Right hindlimb (tissue), 1 donor: ENCODE measurements at places on chromosomes 3 and 15.

DNA sequence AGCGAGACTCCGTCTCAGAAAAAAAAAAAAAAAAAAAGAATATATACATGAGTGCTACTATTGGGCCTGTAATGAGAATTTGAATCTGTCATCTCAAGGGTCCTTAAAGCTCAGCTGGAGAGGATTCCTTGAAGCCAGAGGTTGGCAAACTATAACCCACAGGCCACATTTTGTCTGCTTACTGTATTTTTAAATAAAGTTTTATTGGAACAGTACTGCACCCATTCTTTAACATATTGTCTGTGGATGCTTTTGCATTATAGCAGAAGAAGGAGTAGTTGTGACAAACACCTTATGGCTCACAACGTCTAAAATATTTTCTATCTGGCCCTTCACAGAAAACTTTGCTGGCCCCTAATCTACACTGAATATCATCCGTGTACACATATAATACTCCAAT is 60.7 kb downstream of the SGO1 start:
- no peak for DNase-seq

GRCh38 chr15:77630956-77631744 is 1.6 kb downstream of the LINGO1 start:
- no peak for DNase-seq

DNA sequence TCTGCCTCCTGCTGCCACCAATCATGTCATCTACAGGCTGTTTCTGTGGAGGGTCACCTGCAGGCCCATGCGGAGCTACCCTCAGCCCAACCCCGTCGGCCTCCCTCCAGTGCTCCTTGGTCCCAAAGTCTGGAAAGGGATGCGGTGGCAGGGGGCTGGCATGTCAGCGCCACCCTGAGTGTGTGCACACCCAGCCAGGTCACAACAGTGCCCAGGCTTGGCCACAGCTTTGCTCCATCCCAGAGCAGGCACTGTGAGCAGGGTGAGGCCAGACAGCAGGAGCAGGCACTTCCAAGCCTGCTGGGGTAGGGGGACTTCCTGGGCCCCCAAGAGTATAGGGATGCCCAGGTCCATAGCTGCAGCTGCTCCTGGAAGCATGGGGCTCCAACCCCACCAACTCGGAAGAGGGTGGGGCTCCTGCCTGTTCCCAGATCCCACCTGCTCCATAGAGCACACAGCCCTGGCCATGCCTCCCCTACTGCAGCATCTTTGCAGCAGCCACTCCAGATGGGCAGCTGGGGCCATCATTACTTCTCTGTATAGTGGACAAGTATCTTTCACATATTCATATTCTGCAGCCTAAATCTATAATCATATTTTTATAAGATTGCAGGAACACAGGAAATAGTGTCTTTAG is 109.3 kb downstream of the CBLB start:
- no peak for DNase-seq

- no peak for DNase-seq
Measured at GRCh38 chr3:54873059-54874010, 54.5 kb downstream of the LRTM1 start.

GRCh38 chr3:31284776-31285175 is 247.9 kb upstream of the STT3B start:
- no peak for DNase-seq

DNA sequence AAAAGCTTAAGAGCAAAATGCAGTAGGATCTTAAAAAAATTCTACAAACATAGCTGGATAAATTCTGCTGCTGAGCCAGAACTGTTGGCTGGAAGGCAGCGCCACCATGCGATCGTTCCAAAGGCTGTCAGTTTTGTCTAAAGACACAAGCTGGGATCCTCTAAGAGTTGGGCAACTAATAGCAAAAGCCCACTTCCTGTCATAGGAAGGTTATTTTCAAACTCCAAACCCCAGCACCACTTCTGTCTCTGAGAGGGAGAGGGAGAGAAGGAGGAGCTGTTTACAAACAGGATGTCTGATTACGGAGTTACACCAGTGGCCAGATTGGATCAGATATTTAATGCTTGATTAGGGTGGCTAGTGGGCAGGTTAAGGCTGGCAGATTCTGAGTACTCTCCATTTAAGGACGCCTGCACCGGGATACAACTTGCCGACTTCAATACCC is 44.0 kb downstream of the EIF4E3 start:
- DNase-seq: peak; percentile 68

GRCh38 chr15:69415381-69415780 is 1.2 kb downstream of the KIF23 start:
- no peak for DNase-seq

DNA sequence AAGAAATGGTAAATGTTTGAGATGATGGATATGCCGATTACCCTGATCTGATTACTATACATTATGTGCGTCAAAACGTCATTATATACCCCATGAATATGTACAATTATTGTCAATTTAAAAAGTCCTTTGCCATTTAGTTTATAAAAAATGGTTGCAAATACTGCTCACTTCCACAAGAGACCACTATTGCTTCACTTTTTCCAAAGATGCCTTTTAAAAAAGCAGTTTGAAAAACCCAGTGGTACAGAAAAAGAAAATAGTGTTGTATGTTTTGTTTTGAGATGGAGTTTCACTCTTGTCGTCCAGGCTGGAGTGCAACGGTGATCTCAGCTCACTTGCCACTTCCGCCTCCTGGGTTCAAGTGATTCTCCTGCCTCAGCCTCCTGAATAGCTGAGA is 39.3 kb downstream of the EDEM1 start:
- no peak for DNase-seq

DNA sequence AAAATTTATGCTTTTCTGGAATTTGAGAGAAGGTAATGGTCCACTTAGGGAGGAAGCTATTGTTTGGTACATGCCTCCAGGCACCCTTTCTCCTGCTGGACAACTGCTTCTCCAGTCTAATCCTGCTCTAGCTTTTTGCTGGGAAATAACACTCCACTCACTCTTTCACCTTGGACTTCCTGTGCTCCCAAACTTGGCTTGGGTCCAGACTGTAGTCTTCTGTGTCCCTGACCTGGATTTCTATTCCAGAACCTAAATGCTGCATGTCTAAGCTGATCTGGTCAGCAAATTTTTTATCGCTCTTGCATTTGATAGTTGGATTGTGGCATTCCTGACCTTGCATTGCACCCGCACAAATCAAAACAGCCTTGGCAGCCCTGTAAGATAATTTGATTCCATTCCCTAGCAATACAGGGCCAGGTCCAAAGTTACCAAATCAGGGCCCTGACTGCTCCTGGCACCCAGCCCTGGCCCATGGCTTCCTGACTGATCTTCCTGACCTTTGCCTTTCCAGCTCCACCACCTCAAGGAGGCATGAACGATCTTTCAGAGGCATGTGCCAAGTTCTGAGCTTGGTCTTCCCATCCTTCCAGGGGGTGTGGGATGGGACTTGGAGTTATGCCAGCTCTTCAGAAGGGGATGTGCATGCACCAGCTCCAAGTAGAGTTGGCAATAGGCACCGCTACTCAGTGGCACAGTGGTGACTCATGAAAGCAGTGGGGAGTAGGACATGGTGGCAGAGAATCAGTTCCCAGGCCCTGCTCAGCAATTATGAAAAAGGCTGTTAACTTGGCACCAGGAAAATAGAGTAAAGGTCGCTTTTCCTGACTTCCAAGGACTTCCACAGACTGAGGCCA is 43.9 kb upstream of the GOLGA8J start:
- no peak for DNase-seq

DNA sequence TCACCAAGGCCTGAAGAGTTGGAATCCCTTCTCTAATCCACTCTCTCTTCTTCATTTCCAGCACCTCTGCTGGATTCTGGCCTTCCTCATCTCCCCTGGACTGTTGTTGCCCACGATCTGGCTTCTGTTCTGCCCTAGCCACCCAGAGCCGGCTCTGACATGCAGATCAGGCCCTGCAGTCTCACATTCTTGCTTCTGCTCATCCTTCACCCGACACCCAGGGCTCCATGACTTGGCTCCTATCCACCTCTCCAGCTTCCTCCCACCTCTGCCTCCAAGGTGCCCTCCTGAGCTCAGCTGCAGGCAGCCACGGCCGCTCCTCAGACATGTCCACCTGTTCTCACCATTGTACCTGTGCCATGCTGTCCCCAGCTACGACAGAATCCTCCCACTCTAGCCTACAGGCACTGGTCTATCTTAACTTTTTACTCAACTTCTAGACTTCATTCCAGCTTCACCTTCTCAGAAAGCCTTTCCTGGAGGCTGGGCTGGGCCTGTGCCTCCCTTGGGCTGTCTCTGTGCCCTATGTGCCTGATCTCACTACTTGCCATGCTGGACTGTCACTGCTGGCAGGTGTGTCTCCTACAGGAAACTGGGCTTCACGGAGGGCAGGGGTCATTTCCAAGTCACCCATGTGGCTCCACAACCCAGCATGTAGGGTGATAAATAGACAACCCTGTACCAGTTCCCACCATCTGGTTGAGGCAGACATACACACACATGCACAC is 16.0 kb upstream of the TBC1D21 start:
- DNase-seq: no peak

DNA sequence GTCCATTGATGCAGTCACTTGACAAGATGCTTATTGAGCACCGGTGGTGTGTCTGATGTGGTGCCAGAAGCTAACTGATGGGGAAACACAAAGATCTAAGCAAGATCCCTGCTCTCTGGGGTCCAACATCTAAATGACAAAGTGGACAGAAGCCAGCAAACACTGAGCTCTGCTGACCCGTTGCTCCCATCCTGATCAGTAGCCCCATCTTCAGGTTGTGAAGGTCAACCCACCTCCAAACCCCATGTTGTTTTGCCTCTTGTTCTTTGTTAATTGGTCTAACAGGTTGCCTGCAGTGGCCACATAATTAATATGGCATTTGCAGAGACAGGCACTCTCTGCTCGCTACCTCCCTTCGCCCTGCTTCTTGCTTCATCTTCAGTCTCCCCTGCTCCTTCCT is 21.5 kb upstream of the GLCE start:
- no peak for DNase-seq

DNA sequence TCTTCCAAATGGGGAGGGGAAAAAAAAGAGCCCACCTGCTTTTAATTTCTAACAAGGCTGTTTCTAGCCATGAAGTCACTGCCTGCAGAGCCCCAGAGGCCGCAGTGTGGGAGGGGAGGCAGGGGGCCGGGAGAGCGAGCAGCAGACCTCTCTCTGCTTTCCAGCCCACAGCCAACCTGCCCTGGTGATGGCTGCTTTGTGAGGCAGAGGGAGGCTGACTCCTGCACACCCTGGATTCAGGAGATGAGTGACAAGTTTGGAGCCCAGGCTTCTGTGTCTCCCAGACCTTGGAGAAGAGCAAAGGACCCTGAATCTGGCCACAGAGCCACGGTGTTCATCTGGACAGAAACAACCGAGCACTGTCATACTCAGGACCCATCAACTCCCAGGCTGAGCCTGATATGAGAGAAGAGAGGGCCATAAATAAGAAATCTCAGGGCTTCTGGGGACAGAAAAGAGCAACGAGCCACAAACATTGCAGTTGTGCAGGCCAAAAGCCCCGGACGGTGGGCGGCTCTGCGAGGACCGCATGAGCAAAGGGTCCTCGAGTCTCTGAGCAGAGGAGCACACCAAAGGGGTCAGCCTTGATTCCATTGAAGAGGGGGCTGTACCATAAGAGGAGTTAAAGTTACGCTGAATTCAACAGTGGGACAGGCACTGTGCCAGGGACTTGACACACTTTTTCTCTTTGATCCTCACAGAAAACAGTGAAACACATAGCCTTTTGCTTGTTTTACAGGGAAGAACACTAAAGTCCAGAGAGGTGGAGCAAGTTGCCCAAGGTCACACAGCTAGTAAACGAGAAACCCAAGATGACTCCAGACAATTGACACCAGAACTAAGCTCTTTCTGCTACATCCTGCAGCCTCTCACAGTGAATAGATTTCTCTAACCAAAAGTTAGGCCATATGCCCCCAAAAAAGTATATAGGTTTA is 97.2 kb downstream of the SEMA5B start:
- DNase-seq: peak; percentile 70

DNA sequence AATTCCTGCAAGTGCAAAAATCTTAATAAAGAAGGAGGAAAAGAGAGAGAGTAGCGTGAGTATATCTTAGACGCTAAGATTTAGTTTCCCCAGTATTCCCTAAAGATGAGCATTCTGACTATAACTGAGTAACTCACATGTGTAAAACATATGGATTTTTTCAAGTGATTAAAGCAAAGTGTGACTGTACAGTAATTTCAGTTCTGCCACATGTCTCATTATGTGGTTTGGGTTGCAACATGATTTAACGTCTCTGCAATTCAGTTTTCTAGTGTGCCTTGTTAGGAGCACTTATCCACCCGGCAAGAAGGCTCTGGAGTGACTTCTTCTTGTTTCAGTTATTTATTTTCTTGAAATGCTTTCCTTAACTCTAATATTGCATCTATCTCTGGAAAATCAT is 514.1 kb downstream of the ROBO1 start:
- no peak for DNase-seq

- DNase-seq: no peak
Measured at GRCh38 chr3:89521328-89521727, 413.9 kb downstream of the EPHA3 start.
